Muscle of leg (tissue), 16 donors: ENCODE measurements at places on chromosomes 4 and X. TPM values are rescaled to one million over a fixed set of nuclear protein-coding genes. Genes with fewer than 3 reads are reported as not detected.

GRCh38 chrX:106611679-106612392, at the start of gene RADX:
RADX (plus strand) TSS chrX:106611978; CDS start chrX:106612081, 103 bp downstream.
- H3K27ac ChIP-seq: peak within 1 kb of the TSS; percentile 13
- H3K4me1 ChIP-seq: peaks cover 3% of the 10 kb centered on the region
- peak within 1 kb of the TSS; percentile 56 for H3K4me3 ChIP-seq
- DNase-seq: peak; percentile 85

GRCh38 chrX:17511556-17511955, 136.6 kb downstream of the NHS start:
- no peak for DNase-seq
- no peaks in the 10 kb centered on the region for H3K36me3 ChIP-seq
- no peak overlapping the region for H3K27ac ChIP-seq
- peaks cover 12% of the 10 kb centered on the region for H3K27me3 ChIP-seq

DNA sequence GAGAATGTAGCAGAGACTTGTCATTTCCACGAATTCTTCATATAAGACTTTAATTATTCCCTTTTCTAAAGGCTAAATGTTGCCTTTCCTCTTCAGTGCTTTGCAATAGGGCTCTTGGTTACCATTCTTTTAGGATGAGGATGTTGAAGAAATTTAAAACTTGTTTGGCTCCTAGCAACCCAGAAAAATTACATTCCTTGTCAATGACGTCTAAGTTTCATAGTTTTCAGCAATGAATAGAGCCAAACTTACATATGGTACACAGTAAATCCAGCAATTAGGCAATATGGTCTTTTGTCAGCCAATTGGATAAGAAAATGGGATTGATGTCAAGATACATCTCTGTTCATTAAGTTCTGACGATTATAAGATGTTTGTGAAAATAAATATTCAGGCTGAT, 1639.6 kb upstream of the PCDH10 start:
- no peak overlapping the region for H3K27ac ChIP-seq
- H3K4me3 ChIP-seq: no peak overlapping the region
- H3K27me3 ChIP-seq: no peaks in the 10 kb centered on the region

DNA sequence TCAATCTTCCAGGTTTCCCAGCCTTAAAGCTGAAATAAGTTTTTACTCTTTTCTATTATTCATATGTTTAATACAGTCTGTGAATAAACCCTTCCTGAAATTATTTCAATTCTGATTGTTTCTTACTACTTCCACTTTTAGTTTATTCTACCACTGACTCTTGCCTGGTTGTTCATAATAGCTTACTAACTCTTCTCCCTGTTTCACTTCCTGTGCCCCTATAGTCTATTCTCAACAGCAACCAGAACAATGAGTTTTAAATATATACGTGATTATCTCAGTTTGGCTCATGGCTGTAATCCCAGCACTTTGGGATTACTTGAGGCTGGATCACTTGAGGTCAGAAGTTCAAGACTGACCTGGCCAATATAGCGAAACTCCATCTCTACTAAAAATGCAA, 408.0 kb upstream of the SPOCK3 start:
- no peaks in the 10 kb centered on the region for H3K36me3 ChIP-seq
- no peaks in the 10 kb centered on the region for H3K27me3 ChIP-seq
- DNase-seq: no peak
- no peak overlapping the region for H3K4me3 ChIP-seq

- H3K36me3 ChIP-seq: peaks cover 9% of the 10 kb centered on the region
- H3K4me1 ChIP-seq: no peaks in the 10 kb centered on the region
- H3K4me3 ChIP-seq: no peak overlapping the region
- no peaks in the 10 kb centered on the region for H3K27me3 ChIP-seq
- DNase-seq: peak; percentile 57
These were observed 69.0 kb downstream of the MRPL1 start for GRCh38 chr4:77931452-77932135.

DNA sequence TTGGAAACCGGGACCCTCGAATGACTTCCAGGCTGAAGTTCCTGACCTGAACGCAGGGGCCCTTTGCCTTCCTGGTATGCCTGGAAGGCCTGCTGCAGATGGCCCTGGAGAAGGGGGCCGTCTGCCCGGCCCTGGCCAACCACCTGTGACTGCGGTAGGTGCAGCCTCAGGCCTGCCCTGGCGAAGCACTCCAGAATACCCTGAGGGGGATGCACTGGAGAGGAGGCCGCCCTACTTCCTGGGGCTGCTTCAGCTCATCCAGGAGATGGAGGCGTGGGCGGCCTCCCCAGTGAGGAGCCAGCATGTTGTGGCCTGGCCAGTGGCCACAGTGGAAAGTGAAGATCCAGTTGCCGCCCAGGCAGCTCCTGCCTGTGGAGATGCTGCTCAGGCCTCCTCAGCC, 26.4 kb upstream of the PNMA3 start:
- peaks cover 5% of the 10 kb centered on the region for H3K4me1 ChIP-seq
- H3K27ac ChIP-seq: no peak overlapping the region
- no peak for DNase-seq
- no peaks in the 10 kb centered on the region for H3K36me3 ChIP-seq
- peaks cover 4% of the 10 kb centered on the region for H3K27me3 ChIP-seq

- no peak overlapping the region for H3K4me3 ChIP-seq
- DNase-seq: no peak
- H3K27me3 ChIP-seq: peaks cover 41% of the 10 kb centered on the region
- no peak overlapping the region for H3K27ac ChIP-seq
These were observed 609.8 kb downstream of the BCOR start for GRCh38 chrX:39487969-39488330.

GRCh38 chr4:181952478-181952877, 290.7 kb upstream of the TENM3 start:
- no peaks in the 10 kb centered on the region for H3K36me3 ChIP-seq
- no peak overlapping the region for H3K27ac ChIP-seq
- no peak overlapping the region for H3K4me3 ChIP-seq

DNA sequence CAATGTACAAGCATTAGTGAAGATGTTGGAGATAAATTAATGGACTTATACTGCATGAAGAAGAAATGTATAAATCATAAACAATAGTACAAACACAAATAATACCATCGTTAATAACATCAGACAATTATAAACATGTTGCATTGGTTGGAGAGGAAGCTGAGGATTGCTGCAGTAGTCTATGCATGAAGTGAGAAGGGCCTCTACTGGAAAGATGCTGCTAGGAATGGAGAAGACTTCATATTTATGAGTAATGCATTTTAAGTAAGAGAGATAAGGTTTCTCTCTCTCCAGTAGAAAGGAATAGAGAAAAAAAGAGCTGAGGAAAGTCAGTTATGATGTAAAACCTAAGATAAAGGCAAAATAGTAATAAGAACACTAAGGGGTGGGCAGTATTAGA, 247.8 kb downstream of the GRID2 start:
- no peak overlapping the region for H3K4me3 ChIP-seq
- H3K27me3 ChIP-seq: no peaks in the 10 kb centered on the region
- no peak for DNase-seq
- no peaks in the 10 kb centered on the region for H3K36me3 ChIP-seq
- H3K27ac ChIP-seq: no peak overlapping the region

GRCh38 chrX:11629593-11630211, 36.0 kb downstream of the ARHGAP6 start:
- peak overlapping the region; percentile 24 for H3K27ac ChIP-seq
- peak; percentile 80 for DNase-seq
- H3K36me3 ChIP-seq: no peaks in the 10 kb centered on the region
- no peaks in the 10 kb centered on the region for H3K4me1 ChIP-seq

- no peaks in the 10 kb centered on the region for H3K4me1 ChIP-seq
- H3K36me3 ChIP-seq: no peaks in the 10 kb centered on the region
- no peak overlapping the region for H3K27ac ChIP-seq
These were observed 21.9 kb upstream of the ZNF81 start for GRCh38 chrX:47814851-47815250.

The MGAT4D gene
- not detected for total RNA-seq

- no peaks in the 10 kb centered on the region for H3K4me1 ChIP-seq
- H3K27me3 ChIP-seq: peaks cover 10% of the 10 kb centered on the region
- H3K36me3 ChIP-seq: no peaks in the 10 kb centered on the region
- peak overlapping the region; percentile 15 for H3K27ac ChIP-seq
- no peak overlapping the region for H3K4me3 ChIP-seq
These were observed 75.7 kb downstream of the ASB9 start for GRCh38 chrX:15194146-15194545.

- DNase-seq: no peak
- peaks cover 4% of the 10 kb centered on the region for H3K4me1 ChIP-seq
- H3K4me3 ChIP-seq: no peak overlapping the region
- no peaks in the 10 kb centered on the region for H3K36me3 ChIP-seq
- H3K27ac ChIP-seq: no peak overlapping the region
- no peaks in the 10 kb centered on the region for H3K27me3 ChIP-seq
These were observed 7.5 kb downstream of the ASB5 start for GRCh38 chr4:176261481-176261880.

The DMRTC1 gene
- not detected for total RNA-seq

The HTR2C gene
- total RNA-seq: not detected

The ANK2 gene
- total RNA-seq: 282 TPM

DNA sequence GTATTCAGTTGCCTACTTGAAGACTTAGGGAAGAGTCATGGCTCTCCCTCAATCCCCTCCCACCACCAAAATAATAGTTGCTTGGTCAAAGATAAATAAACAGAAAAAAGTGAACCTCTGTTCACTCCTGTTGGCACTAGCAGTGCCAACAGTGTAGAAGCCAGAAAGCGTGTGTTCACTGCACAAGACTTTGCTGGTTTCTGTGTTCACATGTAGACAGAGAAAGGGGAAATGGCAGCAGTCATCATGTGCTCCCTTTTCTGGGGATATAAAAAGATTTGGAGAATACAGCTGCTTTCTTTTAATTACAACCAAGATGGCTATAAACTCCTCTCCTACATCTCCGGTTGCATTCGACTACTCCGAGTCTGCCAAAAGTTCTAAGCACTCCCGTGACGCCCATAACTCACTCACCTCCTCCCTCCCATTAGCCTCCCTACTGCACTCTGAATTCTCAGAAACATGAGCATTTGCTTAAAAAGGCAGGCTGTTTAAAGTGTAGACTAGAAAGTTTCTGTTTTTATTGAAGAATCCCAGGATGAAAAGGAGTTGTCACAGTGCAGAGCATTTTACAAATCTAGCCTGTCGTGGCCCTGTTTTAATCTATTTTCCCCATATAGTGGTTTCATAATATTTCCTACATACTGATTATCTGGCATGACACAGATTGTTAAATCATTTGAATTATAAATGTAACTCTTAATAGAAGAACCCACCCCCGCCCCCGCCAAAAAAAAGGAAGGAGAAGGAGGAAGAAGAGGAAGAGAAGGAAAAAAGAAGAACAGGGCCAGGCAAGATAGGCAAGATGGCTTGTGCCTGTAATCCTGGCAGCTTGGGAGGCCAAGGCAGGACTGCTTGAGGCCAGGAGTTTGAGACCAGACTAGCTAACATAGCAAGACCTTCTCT, 16.7 kb downstream of the LGI2 start:
- no peaks in the 10 kb centered on the region for H3K36me3 ChIP-seq
- H3K4me1 ChIP-seq: peaks cover 9% of the 10 kb centered on the region
- H3K27me3 ChIP-seq: no peaks in the 10 kb centered on the region
- no peak overlapping the region for H3K4me3 ChIP-seq
- peak; percentile 97 for DNase-seq
- peak overlapping the region; percentile 74 for H3K27ac ChIP-seq

GRCh38 chr4:27973700-27974099, 1113.1 kb downstream of the STIM2 start:
- no peaks in the 10 kb centered on the region for H3K27me3 ChIP-seq
- H3K36me3 ChIP-seq: no peaks in the 10 kb centered on the region
- H3K4me1 ChIP-seq: no peaks in the 10 kb centered on the region

The DIAPH2 gene
- total RNA-seq: 15.8 TPM

- H3K4me1 ChIP-seq: no peaks in the 10 kb centered on the region
- no peak overlapping the region for H3K27ac ChIP-seq
- no peak for DNase-seq
- no peaks in the 10 kb centered on the region for H3K36me3 ChIP-seq
These were observed 74.5 kb upstream of the QRFPR start for GRCh38 chr4:121455285-121455684.

The CFAP299 gene
- total RNA-seq: 0.09 TPM

DNA sequence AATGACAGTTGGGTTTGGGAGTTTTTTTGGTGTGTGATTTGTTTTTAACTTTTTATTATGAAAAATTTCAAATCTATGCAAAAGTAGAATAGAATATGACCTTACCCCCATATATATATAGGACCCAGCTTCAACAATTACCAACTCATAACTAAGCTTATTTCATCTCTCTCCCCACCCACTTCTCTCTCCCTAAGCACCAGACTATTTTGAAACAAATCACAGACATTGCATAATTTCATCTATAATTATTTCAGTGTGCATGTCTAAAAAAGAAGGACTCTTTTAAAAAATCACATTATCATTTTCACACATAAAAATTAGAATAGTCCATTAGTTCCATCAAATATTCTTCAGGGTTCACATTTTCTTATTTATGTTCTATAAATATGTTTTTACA, 28.3 kb upstream of the NKX6-1 start:
- H3K27me3 ChIP-seq: peaks cover 2% of the 10 kb centered on the region
- H3K4me3 ChIP-seq: no peak overlapping the region
- H3K4me1 ChIP-seq: no peaks in the 10 kb centered on the region
- no peak for DNase-seq

- no peak overlapping the region for H3K27ac ChIP-seq
- no peaks in the 10 kb centered on the region for H3K36me3 ChIP-seq
- H3K27me3 ChIP-seq: peaks cover 3% of the 10 kb centered on the region
- no peak for DNase-seq
These were observed 755.8 kb downstream of the RPA4 start for GRCh38 chrX:97639526-97639925.

DNA sequence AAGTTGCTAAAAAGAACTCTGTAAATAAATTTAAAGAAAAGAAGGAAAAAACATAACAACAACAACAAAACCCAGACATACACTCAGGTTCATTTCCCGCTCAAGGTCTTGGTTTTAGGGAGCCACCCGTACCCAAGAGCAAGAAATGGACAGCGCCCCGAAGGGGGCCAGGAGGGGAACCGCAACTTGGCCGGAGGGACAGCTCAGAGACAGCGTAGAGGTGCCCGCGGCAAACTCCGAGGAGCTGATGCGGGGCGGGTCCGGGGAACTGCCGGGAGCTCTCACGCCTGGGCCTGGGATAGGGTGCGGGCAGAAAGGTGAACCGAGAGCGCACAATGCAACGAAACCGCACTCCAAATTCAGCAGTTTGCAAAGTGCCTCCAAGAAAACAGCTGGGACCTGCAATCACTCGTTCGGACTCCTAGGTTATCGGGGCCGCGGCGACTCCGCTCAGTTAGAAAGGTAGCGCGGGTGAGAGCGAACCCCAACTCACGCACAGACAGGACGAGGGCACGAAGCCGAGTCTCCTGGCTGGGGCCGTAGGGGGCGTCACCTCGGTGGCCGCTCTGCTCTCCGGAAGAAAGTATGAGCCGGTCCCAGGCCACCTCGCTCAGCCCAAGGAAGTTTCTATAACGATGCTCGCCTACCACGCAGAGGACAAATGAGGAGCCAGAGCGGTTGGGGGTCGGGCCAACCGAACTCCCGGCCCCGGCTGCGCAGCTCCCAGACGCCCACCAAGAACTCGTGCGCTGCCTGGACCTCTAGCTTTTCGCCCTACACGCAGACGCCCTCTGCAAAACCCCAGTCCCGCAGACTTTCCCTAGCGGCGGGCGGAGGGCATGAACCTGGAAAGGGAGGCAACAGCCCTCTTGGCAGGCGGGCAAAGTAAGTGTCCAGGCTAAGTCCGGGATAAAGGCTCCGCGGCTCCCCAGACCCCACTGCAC, 1.4 kb downstream of the NDNF start:
- H3K27ac ChIP-seq: no peak overlapping the region
- H3K4me1 ChIP-seq: peaks cover 20% of the 10 kb centered on the region
- peak overlapping the region; percentile 59 for H3K4me3 ChIP-seq
- peak; percentile 68 for DNase-seq
- no peaks in the 10 kb centered on the region for H3K36me3 ChIP-seq

The RHOXF1 gene
- total RNA-seq: 0.09 TPM
